ENCODE measurements at places on chromosomes 2 and 18. TPM values are rescaled to one million over a fixed set of nuclear protein-coding genes. Genes with fewer than 3 reads are reported as not detected.

DNA sequence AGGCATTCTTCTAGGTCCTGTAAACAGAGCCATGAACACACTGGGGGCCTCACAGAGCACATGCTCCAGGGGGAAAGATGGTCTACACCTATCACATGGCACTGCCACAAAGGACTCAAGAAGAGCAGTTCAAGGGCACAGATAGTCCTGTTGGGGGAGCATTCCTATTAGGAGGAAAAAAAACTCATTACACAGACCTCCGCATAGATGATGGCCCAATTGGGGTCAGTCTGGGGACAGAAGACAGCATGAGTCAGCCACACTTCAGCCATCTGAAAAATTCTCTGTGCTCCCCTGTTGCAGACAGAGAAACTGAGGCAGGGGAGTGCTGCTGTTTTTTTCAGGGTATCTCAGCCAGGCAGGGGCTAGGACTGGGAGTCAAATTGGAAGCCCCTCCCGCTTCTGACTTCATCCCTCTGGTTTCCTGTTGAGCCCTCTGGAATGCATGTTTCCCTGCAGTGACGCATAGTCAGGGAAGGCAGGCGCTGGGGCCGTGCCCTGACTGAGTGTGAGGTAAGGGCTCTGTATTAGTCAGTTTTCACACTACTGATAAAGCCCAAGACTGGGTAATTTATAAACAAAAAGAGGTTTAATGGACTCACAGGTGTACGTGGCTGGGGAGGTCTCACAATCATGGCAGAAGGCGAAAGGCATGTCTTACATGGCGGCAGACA is 67.9 kb downstream of the RHOB start:
- DNase-seq, result no peak

GRCh38 chr2:82215212-82215611 is 1910.7 kb upstream of the LRRTM1 start:
- DNase-seq, result no peak

- peak; percentile 40 for DNase-seq
Measured at GRCh38 chr2:135742325-135742757, 686 bp downstream of the UBXN4 start.

DNA sequence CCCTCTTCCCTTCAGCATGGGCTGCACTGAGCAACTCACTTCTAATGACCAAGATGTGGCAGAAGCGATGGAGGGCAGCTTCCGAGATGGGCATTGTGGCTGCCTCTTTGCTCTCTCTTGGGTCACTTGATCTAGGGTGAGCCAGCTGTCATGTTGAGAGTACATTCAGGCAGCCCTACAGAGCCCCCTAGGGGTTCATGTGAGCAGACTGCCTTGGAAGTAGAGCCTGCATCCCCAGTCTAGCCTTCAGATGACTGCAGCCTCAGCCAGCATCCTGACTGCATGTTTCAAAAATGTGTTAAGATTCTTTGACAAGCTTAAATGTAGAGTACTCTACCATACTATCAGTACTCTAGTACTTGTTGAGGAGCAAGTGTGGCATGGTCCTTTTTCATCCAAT is 143.9 kb downstream of the NCK2 start:
- DNase-seq, result no peak

GRCh38 chr18:77133835-77134496 is 1.4 kb upstream of the MBP start:
- DNase-seq, result no peak

DNA sequence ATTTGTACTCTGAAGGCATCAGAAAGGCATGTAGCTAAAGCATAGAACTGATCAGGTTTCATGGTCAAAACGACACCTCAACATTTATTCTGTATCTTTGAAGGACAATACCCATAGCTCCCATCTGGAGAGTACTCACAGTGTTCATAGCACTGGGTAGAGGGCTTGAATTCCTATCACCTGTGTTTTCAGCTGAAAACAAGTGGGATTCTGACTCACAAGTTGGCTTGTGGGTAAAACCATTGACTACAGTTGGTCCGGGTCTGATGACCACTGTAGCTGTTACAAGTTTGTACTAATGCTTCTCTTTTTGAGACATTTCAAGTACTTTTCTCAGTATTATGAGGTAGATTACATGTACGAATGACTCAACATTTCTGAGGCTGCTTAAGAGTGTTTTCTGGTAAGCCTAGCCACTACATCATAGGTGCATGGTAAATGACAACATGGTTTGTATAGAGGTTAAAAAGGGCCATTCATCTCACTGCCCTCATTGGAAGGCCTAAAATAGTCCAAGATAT is 68.6 kb upstream of the PELI1 start:
- no peak for DNase-seq

GRCh38 chr2:3316456-3317276 is 61.0 kb downstream of the EIPR1 start:
- no peak for DNase-seq

DNA sequence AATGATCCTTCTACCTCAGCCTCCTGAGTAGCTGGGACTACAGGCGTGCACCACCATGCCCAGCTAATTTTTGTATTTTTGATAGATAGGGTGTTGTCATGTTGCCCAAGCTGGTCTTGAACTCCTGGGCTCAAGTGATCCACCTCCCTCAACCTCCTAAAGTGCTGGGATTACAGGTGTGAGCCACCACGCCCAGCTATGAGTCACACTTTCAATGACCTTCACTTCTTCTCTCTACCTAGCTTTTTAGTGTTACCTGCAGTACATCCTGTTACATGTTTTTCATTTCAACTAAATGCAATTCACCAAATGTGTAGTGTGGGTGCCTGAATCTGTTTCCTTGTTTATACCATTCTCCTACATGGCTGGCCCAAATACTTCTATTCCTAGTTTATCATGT is 64.0 kb downstream of the SLC39A10 start:
- no peak for DNase-seq

DNA sequence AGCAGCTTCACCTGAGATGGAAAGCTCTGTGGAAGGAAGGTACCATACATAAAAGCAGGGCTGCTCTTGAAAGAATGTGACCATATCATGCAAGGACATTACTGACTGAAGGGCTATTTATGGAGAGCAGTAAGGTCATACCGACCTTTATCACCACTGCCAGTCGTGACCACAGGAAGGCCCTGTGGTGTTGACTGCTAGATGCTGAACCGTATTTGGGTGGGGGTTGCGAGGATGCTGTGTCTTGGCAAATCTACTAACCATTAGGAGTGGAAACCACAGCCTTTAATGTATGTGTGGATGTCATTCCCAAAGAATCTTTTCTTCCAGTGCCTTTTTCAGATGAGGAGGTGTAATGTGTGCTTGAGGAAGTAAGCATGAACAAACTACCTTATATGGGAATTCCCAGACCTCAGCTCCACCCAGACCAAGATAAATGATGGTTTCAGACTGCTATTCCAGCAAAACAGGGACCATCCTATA is 60.8 kb downstream of the LIMS1 start:
- no peak for DNase-seq

GRCh38 chr2:171747371-171747770 is 60.1 kb downstream of the DYNC1I2 start:
- DNase-seq, result no peak

The PUS10 gene
- polyA plus RNA-seq, result 13.1 TPM

The DUSP2 gene
- 2.0 TPM for polyA plus RNA-seq

The TMEM87B gene
- polyA plus RNA-seq, result 25.1 TPM

The UGT1A3 gene
- not detected for polyA plus RNA-seq

The ONECUT2 gene
- polyA plus RNA-seq, result 0.07 TPM

The LYPD6B gene
- 35.2 TPM for polyA plus RNA-seq
